ENCODE measurements at places on chromosomes 7 and 10.

GRCh38 chr10:79940431-79940830 lies 8.5 kb downstream of the SFTPD start:
- DNase-seq, result no peak

DNA sequence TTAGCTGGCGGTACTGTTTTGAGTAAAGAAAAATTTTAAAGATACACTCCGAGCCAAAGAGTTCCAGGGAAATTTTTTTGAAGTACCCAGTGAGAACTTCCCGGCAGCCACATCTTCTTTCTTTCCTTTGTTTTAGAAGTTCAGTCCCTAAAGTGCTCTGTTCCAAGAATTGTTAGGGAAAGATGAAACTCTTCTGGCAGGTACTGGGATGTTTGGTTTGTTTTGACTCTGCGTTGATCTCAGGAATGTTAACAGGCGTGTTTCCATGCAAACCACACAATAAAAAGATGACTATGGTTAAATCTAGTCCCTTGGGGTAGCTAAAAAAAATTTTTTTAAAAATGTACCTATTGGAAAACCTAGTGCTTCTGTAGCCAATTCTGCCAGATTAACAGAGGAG lies 224.7 kb upstream of the PHYHIPL start:
- no peak for DNase-seq

GRCh38 chr7:20323595-20323994 lies 7.1 kb upstream of the ITGB8 start:
- no peak for DNase-seq

DNA sequence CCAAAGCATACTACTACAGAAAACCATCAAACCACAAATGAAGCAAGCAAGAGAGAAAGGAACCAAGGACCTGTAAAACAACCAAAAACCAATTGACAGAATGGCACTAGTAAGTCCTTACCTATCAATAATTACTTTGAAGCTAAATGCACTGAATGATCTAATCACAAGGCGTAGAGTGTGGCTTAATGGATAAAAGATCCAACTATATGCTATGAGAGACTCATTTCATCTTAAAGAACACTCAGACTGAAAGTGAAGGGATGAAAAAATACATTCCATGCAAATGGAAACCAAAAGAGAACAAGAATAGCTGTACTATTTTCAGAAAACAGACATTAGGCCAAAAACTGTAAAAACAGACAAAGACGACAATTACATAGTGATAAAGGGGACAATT lies 70.7 kb downstream of the CRPPA start:
- DNase-seq, result no peak

- DNase-seq, result no peak
Measured at GRCh38 chr7:105210721-105211205, 178.0 kb downstream of the SRPK2 start.

DNA sequence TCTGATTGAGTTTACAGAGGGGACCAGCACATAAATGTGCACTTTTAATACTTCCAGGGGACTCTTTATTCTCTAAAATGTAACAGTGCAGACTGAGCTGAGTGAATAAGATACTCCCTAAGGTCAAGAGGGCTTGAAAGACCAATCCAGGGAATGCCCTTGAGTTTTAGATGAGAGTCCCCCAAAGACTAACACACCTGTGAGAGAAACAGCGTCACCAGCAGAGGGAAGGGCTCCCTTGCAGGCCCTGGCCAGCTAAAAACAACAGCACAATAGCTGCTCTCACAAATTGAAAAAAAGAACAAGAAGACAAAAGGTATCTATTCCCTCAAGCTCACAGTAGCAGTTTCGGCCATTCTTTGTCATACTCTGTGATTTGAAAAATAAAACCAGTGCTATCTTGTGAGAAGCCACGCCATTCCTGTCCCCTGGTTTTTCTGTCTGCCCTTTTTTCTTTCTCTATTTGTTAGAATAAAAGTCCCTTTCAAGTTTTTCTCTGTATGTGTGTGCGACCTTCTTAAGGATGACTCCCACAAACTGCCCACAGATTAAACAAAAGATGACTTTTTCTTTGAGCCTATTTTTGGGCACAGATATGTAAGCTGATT lies 230.4 kb upstream of the BMPER start:
- DNase-seq, result no peak

- no peak for DNase-seq
Measured at GRCh38 chr7:115410972-115411686, 489.2 kb downstream of the MDFIC start.

DNA sequence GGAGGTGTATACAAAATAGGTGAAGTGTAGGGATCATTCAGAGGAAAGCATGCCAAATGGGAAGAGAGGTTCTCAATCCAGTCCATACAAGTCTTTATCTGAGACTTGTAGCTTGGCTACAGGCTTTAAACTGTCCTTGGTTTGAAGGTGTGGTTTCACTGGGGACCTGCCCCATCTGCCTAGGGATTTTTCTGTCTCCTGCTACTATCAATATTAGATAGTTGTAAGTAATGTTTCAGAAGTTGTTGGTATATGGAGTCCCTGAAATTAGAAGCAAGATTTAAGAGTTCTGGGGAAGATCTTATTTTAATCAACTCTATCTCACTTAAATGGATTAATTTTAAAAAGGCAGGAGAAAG lies 100.9 kb downstream of the ANKRD7 start:
- no peak for DNase-seq

DNA sequence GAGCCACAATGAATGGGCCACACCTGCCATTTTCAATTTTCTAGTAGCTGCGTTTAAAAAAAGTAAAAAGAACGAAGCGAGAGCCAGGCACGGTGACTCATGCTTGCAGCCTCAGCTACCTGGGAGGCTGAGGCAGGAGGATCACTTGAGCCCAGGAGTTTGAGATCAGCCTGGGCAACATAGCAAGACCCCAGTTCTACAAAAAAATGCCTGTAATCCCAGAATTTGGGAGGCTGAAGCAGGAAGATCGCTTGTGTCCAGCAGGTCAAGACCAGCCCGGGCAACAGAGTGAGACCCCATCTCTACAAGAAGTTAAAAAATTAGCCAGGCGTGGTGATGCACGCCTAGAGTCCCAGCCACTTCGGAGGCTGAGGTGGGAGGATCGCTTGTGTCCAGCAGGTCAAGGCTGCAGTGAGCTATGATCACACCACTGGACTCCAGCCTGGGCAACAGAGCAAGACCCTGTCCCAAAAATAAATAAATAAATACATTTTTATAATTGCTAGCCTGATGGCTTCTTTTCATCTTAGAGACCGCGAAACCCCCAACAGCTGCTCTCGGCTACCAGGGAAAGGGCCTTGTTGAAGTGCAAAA lies 32.1 kb downstream of the MICALL2 start:
- no peak for DNase-seq

DNA sequence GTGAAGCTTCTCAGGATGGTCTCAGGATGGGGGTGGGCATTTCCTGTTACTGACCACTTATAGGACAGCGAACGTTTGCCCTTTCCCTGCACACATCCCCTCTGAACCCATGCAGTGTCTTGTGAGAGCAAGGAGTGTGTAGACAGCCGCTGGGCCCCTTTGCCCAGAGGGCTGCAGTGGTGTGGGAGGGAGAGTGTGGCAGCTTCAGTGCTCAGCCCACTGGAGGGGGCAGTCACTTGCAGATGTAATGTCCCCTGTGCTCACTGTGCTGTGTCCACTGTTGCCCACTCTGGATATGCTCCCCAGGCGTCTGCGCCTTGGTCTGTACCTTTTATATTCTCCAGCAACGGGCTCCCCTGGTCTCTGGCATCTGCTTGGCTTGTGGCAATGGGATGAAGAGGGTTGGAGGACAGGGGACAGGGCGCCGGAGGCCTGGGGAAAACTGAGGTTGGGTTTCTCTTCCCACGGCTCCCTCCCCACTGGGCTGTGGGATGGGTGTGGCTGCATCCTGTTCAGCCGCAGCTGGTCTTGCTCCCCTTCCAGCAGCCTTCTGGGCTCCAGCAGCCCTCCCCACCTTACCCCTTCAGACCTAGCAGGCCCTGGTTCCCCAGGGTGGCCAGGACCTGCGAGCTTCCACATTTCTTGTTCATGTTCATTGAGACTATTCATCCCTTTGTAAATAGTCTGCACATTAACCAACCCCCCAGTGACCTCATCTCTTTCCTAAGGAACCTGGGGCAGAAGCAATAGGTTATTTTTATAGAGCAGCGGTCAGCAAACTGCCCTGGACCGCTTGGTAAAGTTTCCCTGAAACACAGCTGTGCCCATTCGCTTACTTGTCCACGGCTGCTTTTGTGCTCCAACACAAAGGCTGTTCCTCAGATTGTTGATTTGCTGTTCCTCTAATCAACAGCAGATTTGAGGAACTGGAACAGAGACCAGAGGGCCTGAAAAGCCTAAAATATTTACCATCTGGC lies 6.1 kb downstream of the ZNF789 start:
- DNase-seq, result no peak

GRCh38 chr7:55563596-55564325 lies 8.5 kb downstream of the VOPP1 start:
- no peak for DNase-seq

DNA sequence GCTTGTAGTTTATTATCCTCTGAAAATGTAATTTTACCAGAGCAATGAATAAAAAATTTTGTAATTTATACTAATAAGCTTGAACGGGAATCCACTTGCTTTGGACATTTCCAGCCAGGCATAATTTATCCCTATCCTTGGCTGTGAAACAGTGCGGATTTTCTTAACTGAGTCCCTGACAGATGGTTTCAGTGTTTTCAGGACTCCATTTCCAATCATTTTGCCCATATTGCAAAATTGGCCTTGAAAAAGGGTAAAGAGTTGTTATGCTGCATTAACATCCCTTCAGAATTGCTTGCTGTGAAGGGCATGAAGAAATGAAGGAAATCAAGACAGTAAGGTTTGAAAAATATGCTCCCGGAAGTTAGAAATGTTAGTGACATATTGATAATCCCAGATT lies 57.7 kb downstream of the NXPH1 start:
- DNase-seq, result no peak

GRCh38 chr7:156435486-156436231 lies 204.9 kb upstream of the RNF32 start:
- DNase-seq, result no peak

- no peak for DNase-seq
Measured at GRCh38 chr7:85177316-85177715, 9.5 kb downstream of the SEMA3D start.

- no peak for DNase-seq
Measured at GRCh38 chr10:122282909-122283308, 11.8 kb downstream of the BTBD16 start.

DNA sequence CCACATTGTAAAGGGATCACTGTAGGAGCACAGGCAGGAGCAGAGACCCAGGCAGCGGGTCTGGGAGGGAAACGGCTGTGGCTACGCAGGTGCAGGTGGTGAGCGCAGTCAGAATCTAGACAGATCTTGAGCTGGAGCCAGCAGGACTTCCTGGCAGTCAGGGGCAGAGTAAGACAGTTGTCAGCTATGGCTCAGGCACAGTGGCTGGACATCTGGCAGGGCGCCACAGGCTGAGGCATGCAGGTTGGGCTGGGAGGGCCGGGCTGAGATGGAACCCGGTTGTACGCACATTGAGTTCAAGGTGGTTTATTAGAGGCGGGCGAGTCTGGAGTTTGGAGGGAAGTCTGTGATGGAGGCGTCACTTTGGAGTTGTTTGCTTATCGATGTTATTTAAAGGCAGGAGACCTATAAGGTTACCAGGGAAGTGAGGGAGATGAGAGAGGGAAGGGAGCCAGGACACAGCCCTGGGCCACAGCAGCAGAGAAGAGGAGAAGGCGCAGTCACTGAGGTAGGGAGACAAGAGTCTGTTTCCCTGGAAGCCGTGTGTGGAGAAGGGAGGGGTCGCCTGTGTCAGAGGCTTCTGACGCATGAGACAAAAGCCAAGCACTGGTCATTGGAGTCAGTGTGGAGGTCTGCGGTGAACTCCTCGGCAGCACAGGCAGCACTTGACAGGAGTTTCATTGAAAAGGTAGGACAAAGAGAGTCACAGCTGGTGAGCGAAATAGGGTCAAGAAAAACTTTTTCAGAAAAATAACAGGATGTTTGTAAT lies 73.8 kb downstream of the LANCL2 start:
- DNase-seq, result no peak

- DNase-seq, result no peak
Measured at GRCh38 chr10:22451346-22451745, 106.0 kb downstream of the SPAG6 start.

DNA sequence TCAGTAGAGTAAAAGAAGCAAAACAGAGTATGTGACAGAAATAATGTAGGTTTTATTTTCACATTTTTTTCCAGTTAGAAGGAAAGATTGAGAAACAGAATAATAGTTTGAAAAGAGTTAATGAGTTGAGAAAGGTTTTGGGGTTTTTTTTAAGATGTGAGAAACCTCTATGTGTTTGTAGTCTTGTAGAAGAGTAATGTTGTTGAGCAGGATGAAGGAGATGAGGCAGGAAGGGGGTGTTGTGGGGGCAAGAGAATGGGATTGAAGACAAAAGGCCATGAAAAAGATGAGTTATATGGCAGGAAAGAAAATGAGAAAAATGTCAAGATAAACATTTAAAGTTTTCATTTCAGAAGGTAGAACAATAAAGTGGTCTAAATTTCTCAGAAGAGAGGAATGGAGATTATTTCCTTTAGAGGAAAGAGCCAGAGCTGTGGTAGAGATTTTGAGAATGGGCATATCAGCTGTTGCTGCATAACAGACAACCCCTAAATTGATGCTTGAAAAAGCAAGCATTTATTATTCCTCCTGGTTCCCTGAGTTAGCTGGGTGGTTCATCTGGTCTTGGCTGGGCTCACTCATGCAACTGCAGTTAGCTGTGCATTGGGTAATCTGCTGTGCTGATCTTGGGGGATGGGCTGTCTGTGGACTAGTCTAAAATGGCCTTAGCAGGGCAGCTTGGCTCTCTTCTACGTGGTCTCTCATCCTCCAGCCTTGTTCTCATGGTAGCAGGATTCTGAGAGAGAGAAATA lies 27.1 kb downstream of the PCGF5 start:
- no peak for DNase-seq

GRCh38 chr7:77497079-77497478 lies 40.0 kb upstream of the PTPN12 start:
- no peak for DNase-seq

DNA sequence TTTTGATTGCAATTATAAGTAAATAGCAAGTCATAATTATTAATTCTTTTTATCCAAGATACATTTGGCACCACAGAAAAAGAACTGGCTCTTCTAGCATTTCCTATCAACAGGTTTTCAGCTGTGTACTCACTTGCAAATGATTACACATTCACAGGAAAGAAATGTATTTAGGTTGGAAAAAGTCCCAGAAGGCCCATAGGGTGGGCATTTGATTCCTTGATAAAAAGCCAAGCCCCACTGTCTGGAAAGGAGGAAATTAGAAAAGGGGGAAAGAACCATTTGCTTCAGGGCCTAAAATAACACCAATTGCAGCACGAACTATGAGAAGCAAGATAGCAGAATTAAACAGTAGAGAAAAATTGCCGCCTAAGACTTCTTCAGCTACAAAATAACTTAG lies 80.8 kb upstream of the COL1A2 start:
- DNase-seq, result no peak

GRCh38 chr7:69467826-69468225 lies 130.4 kb upstream of the AUTS2 start:
- no peak for DNase-seq

DNA sequence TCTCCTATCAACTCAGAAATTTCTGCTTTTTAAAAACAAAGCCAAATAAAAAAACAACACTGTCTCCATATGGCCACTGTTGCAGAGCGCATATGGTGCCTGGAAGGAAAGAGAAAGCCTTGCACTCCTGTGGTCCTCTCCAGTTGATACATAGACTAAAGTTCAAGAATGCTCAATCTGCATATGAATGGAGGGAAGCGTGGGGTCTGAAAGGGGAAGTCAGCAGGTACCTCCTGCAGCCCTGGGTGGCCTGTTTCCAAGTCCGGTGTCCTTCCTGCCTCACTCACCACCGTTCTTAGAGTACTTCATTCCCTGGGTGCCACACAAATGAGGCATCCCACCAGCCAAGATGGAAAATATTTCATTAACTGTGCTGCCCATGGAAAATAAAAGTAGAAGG lies 138.3 kb upstream of the PALS2 start:
- no peak for DNase-seq
